ENCODE measurements at places on chromosomes 1 and 21. TPM values are rescaled to one million over a fixed set of nuclear protein-coding genes. Genes with fewer than 3 reads are reported as not detected.
A peak's percentile ranks its signal among the peaks of the same experiment; 100 is the strongest.

GRCh38 chr1:200242110-200243041, 167.5 kb downstream of the ZNF281 start:
- DNase-seq = peak; percentile 28

GRCh38 chr21:36759348-36760083, 60.6 kb downstream of the SIM2 start:
- no peak for DNase-seq

GRCh38 chr1:84525779-84526178, 19.4 kb upstream of the GNG5 start:
- DNase-seq = no peak

- no peak for DNase-seq
Measured at GRCh38 chr1:230456478-230456877, 30.3 kb upstream of the PGBD5 start.

DNA sequence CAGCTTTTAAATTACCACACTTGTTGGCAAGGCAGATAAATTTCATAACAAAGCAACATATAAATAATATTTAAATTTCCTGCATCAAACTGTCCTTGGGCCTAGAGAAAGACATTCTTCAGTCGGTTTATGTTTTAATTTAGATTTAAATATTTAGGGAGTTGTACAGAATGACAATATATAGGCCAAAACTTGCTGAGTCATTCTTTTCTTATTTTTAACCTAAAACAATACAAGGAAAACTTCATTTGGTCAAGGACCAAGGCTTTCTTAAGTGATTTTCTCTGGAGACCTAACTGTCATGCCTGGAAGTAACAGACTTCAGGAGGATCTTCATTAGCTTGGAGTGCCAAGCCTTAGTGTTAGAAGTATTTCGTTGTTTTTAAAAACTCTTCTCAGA, 5.6 kb downstream of the MAP10 start:
- DNase-seq = no peak

DNA sequence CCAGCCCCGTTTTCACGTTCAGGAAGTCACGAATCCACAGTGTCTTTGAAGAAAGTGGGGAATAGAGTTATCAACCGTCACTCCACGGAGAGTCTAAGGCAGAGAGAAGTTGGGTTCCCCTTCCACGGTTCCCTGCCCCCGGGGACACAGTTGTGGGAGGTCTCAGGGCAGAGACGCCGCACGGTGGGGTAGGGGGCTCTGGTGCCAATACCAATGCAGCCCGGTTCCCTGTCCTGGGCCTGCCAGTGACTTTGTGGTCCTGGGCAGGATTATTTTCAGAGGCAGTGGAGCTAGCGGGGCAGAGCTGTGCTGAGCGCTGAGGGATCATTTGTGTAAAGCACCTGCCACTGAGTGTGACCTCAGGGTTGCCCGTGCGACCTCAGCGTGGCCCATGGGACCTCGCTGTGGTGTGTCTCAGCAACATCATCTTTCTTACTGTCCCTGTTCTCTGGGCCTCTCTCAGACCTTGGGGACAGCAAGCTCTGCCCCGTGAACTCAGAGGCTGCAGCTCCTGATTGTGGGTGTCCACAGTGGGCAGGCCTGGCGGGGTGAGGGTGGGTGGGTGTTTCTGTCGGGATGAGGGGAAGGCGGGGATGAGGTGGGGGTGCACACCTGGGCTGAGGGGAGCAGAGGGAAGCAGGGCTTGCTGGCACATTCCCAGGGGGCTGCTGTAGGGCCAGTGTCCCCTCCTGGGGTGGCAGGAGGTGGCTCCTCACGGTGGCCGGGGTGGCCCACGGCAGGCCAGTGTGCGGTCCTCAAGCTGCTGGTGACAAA, 65.2 kb downstream of the AGPAT3 start:
- DNase-seq = no peak

- no peak for DNase-seq
Measured at GRCh38 chr1:59066236-59066635, 230.7 kb upstream of the FGGY start.

DNA sequence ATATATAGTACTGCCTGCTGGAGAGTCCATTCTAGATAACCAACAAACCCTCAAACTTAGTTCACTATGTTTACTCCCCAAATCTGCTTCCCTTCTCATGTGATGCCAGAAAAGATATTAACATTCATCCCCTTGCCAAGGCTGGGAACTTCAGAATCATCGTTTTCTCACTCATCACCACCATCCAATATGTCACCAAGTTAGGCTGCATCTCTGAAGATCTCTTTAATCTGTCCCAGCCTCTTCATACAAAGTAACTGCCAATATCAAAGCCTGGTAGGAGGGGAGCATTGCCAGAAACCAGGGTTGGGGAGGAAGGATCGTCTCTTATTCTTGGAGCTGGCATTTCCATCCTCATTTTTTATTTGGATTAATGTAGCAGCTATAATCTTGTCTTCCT, 71.6 kb downstream of the XCL2 start:
- DNase-seq = no peak

GRCh38 chr1:221366495-221367110, 375.3 kb downstream of the DUSP10 start:
- DNase-seq = no peak

DNA sequence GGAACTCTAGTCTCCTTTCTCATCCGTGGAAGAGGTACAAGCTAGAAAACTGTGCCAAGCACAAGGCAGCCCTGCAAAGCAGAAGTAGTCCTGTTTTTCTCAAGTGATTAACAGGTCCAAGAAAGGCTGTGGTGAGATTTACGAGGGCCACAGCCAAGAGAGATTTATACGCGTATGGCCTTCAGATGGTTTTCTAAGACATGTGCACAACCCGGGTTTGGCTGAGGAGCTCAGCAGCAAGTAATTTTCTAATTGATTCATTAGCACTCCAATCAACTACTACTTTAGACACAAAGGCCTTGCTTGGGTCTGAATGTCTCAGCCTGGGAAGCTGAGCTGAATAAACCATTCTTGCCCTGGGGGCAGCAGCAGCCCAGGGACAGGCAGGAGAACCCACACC, 55.8 kb downstream of the SSBP3 start:
- DNase-seq = no peak

GRCh38 chr1:25781130-25781433, 18.9 kb upstream of the SELENON start:
- DNase-seq = no peak

DNA sequence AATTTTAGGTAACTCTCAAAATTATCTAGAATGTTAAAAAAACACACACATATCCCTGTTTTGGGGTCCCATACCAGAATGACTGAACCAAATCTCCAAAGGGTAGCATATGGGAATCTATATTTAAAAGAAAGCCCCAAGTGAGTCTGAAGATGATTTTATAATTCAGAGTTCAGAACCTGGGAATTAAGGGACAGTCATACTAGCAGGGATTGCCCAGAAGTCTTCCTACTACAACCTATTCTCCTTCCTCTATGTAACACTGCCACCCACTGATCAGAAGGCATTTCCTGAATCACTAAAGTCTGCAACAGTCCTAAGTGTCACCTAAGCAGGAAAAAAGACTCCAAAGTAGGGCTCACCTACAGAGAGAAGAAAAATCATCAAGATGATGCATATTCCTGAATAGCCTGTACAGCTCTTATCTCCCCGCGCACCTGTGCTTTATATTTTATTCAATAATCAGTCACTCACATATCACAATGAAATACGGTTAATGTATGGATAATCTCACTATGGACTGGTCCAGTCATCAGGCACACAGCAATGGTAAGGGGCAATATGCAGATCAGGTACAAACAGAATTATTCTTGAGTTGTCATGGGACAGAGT, 4.9 kb downstream of the RGS1 start:
- DNase-seq = peak; percentile 42

GRCh38 chr1:211326140-211326527, 499 bp upstream of the TRAF5 start:
- DNase-seq = no peak

GRCh38 chr1:177340601-177341067, 169.9 kb downstream of the BRINP2 start:
- peak; percentile 26 for DNase-seq

GRCh38 chr1:26602378-26602959, 72.9 kb downstream of the RPS6KA1 start:
- peak; percentile 71 for DNase-seq

GRCh38 chr21:40255518-40256444, 388.5 kb downstream of the PCP4 start:
- no peak for DNase-seq

DNA sequence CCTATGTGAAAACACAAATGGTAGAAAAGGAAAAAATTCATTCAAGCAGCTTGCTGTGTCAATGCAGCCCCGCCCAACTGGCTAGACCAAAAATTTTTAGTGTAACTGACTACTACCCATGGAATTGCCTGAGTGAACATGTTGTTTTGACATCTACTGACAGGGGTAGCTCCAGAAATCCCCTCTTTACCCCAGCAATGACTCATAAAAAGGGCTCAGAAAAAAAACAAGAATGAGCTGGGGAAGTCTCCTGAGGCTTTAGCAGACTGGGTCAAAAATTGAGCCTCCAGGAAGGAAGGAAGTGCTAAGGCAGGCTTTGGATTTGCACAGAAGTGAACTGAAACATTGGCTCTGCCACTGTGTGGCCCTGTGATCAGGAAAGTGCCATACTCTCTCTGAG, 24.4 kb upstream of the FGGY start:
- DNase-seq = no peak

DNA sequence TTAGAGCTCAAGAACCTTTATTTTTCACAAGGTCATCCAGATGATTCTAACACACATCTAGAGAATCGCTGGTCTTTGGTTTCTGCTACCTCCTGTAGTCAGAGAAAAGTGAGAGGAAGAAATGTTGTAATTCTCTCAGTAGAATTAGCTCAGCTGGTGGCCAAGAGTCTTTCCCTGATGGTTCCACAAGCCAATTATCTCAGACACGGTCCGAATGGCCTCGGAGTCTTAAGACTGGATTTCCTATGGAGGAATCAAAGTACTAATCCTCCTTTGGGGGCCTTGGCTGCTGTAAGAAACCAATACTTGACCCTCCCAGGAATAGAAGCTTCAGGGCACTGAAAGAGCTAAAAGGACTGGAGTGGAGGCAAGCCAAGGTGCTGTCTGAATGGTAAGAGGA, 1.8 kb downstream of the TMEM81 start:
- no peak for DNase-seq

- no peak for DNase-seq
Measured at GRCh38 chr1:59375321-59376220, 78.7 kb downstream of the FGGY start.

DNA sequence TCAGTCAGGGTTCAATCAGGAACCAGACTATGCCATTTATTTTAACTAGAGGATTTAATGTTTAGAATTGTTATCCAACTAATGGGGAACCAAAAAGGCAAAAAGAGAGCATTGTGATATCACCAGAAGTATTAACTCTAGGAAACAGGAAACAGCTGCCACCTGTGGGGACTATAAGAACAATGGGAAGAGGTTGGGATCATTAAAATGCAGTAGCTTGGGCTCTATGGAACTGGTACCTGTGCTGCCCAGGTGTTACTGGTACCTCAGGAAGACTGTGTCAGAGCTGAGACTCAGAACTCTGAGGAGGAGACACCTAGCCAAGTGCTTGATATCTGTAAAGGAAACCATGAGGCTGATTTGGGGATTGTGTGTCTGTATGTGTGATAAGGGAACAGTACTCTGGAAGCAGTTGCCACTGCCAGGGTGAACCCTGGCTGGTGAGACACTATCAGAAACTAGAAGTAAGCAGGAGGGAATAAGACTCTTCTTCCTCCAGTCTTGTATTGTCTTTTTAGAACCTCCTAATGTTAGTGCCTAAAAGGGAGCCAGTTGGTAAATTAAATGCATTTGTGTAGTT, 49.4 kb downstream of the MAN1A2 start:
- no peak for DNase-seq

- no peak for DNase-seq
Measured at GRCh38 chr1:102163799-102164198, 167.1 kb upstream of the OLFM3 start.

DNA sequence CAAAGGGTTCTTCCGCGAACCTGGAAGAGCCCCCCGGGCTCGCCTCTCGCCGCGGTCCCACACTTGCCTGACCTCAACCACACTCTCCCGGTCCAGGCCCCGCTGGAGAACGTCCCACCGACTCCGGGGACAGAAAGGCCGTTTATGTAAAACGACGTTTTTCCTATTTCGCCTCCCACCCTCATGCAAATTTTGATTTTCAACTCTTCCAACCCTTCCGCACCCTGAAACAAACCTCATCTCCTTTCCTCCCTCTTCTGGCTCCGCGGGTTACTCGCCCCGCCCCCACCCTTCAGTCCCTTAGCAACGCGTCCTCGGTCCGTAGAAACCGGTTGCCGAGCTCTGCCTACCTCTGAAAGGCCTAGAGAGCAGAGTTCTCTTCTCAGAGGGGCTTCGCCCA, at the start of gene C1orf141:
C1orf141 (minus strand) TSS at position 276 of the 400 bp plus-strand sequence. CDS start 7,730 bp downstream, outside the sequence.
- peak; percentile 23 for DNase-seq

DNA sequence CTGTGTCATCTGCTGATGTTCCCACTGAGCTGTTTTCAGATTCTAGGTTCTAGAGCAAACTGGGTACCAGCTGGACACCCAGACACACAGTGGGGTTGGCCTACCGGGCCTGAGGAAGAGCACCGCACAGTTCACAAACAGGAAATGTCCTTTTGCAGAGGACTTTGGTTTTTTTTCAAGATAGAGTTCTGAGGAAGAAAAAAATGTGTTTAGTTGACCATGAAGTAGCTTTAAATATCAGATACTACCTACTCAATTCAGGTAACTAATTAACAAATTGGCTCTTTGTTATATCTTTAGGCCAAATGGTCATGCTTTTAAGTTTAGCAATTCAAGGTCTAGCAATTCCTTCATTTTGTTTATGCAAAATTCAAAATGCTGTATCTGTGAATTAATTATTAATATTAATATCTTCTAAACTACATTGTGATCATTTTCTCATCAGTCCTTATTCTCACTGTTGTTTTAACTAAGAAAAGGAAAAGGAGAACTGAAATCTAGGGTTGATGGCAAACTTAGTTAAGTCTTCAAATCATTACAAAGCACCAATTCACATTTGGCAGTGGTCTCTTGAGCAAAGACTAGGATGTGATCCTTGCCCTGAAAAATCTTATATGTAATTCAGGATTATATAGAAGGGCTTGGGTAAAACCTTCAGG, 17.2 kb upstream of the NCF2 start:
- DNase-seq = no peak

Gene CEP170
- 46.9 TPM for polyA plus RNA-seq

Gene FBXO28
- polyA plus RNA-seq = 18.1 TPM

Gene NIBAN1
- polyA plus RNA-seq = 39.7 TPM

Gene GABPB2
- 7.0 TPM for polyA plus RNA-seq

Gene GPR157
- 1.1 TPM for polyA plus RNA-seq

Gene TMIGD3
- polyA plus RNA-seq = 0.27 TPM

Gene AK4
- 6.9 TPM for polyA plus RNA-seq

Gene NEXN
- polyA plus RNA-seq = 228 TPM

Gene NFASC
- polyA plus RNA-seq = 1.8 TPM

Gene RPE65
- polyA plus RNA-seq = not detected
